Ecto neural progenitor cell (in vitro differentiated cells): ENCODE measurements at places on chromosomes 1 and 21.

GRCh38 chr1:119011706-119012105 is 23.6 kb upstream of the TBX15 start:
- DNase-seq = no peak

DNA sequence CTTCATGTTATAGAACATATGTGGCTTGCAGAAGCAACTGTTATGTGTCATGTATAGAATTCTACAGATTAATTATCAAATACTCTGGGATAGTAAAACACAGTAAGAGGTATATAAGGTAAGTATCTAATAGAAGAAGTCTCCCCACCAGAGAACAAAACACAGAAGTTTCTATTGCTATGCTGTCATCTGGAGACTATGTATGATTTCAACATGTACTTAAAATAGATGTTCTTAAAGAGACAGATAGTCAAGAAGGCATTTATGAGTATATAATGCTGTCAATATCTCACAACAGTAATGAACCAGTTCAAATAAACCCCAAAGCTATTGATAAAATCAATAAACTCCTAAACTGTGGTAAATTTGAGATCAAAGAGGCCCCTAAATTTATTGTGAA is 8.1 kb upstream of the ADCY10 start:
- no peak for DNase-seq

- DNase-seq = no peak
Measured at GRCh38 chr1:224053456-224053855, 60.5 kb upstream of the FBXO28 start.

- no peak for DNase-seq
Measured at GRCh38 chr1:198681252-198681651, 42.4 kb downstream of the PTPRC start.

- peak; percentile 68 for DNase-seq
Measured at GRCh38 chr1:234743791-234744611, 134.0 kb upstream of the IRF2BP2 start.

- peak; percentile 49 for DNase-seq
Measured at GRCh38 chr1:50976111-50976889, 6.3 kb downstream of the CDKN2C start.

GRCh38 chr1:4109628-4109940 is 209.5 kb upstream of the C1orf174 start:
- DNase-seq = no peak

GRCh38 chr21:30478004-30478403 is 2.2 kb downstream of the KRTAP19-1 start:
- DNase-seq = no peak

GRCh38 chr1:160167056-160167455 is 15.7 kb downstream of the ATP1A4 start:
- no peak for DNase-seq
